ENCODE measurements at places on chromosomes 3 and 15. TPM values are rescaled to one million over a fixed set of nuclear protein-coding genes. Genes with fewer than 3 reads are reported as not detected.

- H3K27me3 ChIP-seq, result no peaks in the 10 kb centered on the region
- H3K4me1 ChIP-seq, result peaks cover 35% of the 10 kb centered on the region
- no peak overlapping the region for H3K27ac ChIP-seq
- no peak overlapping the region for H3K4me3 ChIP-seq
- no peak for DNase-seq
Observed at GRCh38 chr3:38203690-38204089, 38.4 kb downstream of the OXSR1 start.

- no peaks in the 10 kb centered on the region for H3K36me3 ChIP-seq
- H3K27ac ChIP-seq, result no peak overlapping the region
- no peak for DNase-seq
- peaks cover 9% of the 10 kb centered on the region for H3K4me1 ChIP-seq
- no peak overlapping the region for H3K4me3 ChIP-seq
Observed at GRCh38 chr15:29143293-29143692, 126.3 kb downstream of the NSMCE3 start.

The CHRNB4 gene
- total RNA-seq, result not detected

The IMP3 gene
- total RNA-seq, result 57.5 TPM

The KY gene
- total RNA-seq, result not detected

Measured in activated T-cell treated with anti-CD3 and anti-CD28 coated beads, Interleukin-2, amount 50 U/mL, for 72 hours (primary cell).